Osteocyte (in vitro differentiated cells): ENCODE measurements at places on chromosomes 3 and 15. TPM values are rescaled to one million over a fixed set of nuclear protein-coding genes. Genes with fewer than 3 reads are reported as not detected.

The CDC25A gene
- 3.5 and 3.8 TPM in 2 replicates for total RNA-seq

The CCR5 gene
- not detected in 2 replicates for total RNA-seq

The FAM107A gene
- total RNA-seq, result not detected in 2 replicates

- no peaks in the 10 kb centered on the region for H3K36me3 ChIP-seq
- H3K27ac ChIP-seq, result no peak overlapping the region
- no peak overlapping the region for H3K4me3 ChIP-seq
- peaks cover 8% of the 10 kb centered on the region for H3K4me1 ChIP-seq
Observed at GRCh38 chr15:65336493-65337435, 32.3 kb downstream of the RNU5B-1 start.
